CD4-positive, alpha-beta T cell treated with Interleukin-21 for 1 hour (primary cell): ENCODE measurements at places on chromosomes 16 and 17.

- no peak for DNase-seq
Measured at GRCh38 chr16:70749006-70749678, 51.8 kb downstream of the VAC14 start.

GRCh38 chr17:65219124-65219523, 82.0 kb downstream of the RGS9 start:
- no peak for DNase-seq

DNA sequence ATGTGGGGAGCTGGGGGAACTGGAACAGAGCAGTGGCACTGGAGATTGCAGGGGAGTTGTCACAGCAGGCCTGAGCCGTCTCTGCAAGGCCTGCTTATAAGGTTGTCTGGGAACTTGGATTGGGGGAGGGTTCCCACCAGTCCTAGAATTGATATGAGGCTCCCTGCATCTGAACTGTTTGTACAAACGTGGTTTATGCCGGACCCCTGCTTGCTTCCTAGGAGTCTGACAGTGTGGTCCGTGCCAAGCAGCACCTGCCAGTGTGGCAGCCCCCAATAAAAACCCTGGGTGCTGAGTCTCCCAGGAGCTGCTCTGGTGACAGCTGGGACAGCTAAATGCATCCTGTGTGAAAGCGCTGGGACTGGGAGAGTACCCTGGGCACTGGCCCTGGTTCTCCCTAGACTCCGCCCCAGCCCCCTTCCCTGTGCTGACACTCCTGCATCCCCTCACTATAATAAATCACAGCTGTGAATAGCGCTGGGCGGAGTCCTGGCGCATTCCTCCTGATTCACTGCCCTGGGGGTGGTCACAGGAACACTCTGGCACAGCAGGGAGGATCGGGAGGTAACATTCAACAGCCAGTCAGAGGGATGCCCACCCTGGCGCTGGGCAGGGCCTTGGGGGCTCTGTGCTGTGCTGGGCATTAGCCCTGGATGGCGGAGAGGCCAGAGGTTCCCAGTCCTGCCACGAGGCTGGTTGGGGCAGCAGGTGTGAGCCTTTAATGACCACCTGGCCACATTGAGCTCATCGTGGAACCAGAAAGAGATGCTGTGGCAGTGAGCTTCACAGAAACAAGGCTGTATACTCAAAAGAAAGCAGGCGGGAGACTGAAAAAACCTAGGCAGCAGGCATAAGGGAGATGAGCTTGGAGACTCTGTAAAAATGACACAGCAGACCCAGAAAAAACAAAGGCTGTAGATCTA, 45.6 kb downstream of the RMI2 start:
- no peak for DNase-seq

DNA sequence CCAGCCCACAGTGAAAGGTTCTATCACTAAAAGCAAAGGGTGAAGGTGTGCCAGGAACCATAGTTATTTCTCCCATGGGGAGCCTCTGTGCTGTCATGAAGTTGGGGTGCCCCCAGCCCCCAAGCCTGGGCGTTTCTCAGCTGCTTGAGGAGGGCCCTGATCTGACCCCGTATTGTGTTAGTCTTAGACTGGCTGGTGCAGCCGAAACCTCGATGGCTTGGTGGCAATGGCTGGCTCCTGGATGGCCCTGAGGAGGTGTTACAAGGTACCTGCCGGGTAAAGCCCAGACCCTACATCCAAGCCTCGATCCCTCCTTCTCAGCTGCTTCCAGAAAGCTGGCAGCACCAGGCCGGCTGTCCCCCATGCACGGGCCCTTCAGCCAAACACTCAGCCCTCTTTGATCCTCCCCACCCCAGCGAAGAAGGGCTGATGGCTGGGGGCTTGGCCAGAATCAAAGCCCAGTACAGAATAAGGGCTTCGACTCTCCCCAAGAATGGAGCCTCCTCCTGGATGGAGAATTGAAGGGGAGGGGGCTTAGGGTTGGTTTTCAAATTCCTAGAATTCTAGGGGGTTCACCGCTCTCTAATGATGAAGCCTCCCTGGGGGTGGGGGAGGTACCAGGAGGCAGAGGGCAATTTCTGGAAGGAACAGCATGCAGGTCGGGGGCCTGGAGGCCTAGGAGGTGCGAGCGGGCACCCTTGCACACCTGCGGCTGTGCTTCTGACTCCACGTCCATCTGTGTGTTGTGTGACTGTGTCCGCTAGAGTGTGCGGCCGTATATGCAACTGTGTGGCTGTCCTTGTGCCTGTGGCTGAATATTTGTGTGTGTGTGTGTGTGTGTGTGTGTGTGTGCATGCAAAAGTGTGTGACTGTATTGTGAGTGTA, 23.7 kb downstream of the WFDC1 start:
- no peak for DNase-seq

- DNase-seq, result no peak
Measured at GRCh38 chr17:56723421-56723820, 110.3 kb downstream of the C17orf67 start.

DNA sequence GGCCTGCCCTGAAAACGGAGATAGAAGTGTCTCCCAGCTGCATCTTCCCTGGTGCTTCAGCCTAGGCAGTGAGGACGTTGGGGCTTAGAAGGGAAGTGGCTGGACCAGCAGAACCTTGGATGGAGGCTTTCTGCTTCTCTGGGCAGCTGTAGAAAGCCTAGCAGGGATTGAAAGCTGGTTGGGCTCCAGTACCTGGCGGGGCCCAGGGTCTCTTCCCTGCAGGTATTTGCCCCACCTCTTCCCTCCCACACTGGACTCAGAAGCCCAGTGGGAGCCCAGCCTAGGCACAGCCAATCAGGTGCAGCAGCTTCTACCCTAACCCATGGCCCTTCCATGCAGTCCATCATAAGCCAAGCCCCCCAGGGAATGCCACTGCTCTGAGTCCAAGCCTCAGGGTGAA, 190.3 kb upstream of the IRX6 start:
- no peak for DNase-seq

DNA sequence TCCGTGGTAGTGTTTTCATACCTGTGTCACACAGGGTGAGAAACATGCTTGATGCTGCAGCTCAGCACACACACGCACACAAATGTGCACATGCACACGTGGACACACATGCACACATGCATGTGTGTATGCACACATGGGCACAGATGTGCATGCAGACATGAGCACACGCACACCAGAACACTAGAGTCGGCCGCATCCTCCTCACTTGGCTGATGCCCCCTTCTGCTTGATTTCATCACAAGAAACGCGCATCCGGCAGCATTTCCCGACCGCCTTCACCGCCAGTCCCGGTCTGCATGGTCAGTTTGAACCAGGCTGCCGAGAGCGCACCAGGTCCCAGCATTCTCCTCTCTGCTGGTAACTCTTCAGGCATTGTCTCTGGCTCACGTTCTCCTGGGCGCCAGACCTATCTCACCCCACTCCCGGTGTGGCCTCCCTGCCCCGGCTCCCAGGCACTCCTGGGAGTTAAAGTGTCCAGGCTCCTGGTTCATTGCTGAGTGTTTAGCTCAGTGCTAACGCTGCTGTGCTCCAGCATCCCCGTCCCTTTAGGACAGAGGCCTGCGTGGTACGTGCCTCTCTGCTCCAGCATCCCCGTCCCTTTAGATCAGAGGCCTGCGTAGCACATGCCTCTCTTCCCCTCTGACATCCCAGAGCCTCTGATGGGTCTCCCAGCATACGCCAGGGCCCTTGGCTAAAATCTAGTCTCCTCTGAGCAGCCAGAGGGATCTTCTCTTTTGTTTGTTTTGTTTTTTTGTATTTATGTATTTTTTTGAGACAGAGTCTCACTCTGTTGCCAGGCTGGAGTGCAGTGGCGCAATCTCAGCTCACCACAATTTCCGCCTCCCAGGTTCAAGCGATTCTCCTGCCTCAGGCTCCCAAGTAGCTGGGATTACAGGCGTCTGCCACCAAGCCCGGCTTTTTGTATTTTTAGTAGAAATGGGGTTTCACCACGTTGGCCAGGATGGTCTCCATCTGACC, 16.0 kb downstream of the BAIAP2 start:
- no peak for DNase-seq
